ENCODE measurements at places on chromosomes 13 and 19. TPM values are rescaled to one million over a fixed set of nuclear protein-coding genes. Genes with fewer than 3 reads are reported as not detected.

- peak overlapping the region; percentile 88 for H3K27ac ChIP-seq
- peaks cover 8% of the 10 kb centered on the region for H3K27me3 ChIP-seq
- DNase-seq, result no peak
- peaks cover 5% of the 10 kb centered on the region for H3K36me3 ChIP-seq
Observed at GRCh38 chr13:51804295-51805172, 571 bp upstream of the DHRS12 start.

DNA sequence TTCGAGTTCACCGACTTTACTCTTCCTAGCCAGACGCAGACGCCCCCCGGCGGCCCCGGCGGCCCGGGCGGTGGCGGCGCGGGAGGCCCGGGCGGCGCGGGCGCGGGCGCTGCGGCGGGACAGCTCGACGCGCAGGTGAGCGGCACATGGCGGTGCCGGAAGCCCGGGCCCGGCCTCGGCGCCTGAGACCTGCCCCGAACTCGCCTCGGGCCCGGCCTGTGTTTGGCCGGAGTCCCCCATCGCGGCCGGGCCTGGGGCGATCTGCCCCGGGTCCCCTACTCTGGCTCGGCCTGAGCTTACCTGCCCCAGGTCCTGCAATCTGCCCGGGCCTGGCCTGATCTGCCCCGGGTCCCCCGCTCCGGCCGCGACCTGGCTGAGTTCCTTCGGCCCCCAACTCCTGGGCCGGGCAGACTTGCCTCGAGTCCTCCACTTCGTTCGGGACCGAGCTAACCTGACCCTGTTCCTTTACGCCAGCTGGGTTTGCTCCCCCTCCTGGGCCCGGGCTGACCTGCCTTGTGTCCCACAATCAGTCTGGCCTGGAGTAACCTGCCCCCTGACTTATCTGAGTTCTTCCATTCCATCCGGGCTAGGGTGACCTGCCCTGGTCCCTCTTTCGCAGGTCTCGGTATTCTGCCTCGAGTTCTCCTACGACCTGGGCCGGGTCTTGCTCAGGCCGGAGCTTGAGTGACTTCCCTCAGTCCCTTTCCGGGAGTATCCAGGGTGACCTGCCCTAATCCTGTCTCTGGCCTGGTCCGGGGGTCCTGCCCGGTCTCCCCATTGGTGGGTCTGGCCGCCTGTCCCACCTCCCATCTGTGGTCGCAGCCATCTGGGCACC, 764 bp downstream of the UPF1 start:
- peaks cover 2% of the 10 kb centered on the region for H3K27me3 ChIP-seq
- peak; percentile 37 for DNase-seq
- H3K36me3 ChIP-seq, result peaks cover 13% of the 10 kb centered on the region

The ZNF443 gene
- total RNA-seq, result 7.3 TPM

GRCh38 chr13:37640499-37640898, 41.9 kb upstream of the POSTN start:
- H3K27me3 ChIP-seq, result peaks cover 3% of the 10 kb centered on the region
- H3K4me1 ChIP-seq, result peaks cover 4% of the 10 kb centered on the region
- H3K4me3 ChIP-seq, result no peak overlapping the region
- peak; percentile 14 for DNase-seq

The ZNF439 gene
- 0.18 TPM for total RNA-seq

The OR7D2 gene
- total RNA-seq, result not detected

DNA sequence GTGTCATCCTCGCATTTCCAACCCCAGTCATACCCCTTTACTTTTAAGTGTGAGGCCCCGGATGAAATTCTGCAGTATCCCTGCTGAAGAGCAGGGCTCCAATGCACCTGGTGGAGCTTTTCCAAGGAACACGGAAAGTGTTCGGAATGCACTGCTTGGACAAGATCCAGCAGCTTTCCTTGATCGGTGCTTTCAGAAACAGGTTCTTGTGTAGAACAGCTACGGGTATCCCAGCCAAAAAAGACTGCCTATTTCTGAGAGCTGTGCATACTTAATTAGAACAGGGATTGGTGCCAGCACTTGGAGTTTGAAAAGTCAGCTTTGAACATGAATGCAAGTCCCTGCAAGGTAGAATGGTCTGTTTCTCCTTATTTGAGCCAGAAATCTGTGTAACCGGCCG, 87.2 kb upstream of the C1QTNF9B start:
- H3K4me1 ChIP-seq, result peaks cover 3% of the 10 kb centered on the region
- H3K36me3 ChIP-seq, result no peaks in the 10 kb centered on the region
- H3K4me3 ChIP-seq, result no peak overlapping the region
- DNase-seq, result no peak
- H3K27me3 ChIP-seq, result peaks cover 6% of the 10 kb centered on the region
- H3K27ac ChIP-seq, result no peak overlapping the region

- H3K27ac ChIP-seq, result peak overlapping the region; percentile 96
- H3K4me3 ChIP-seq, result peak overlapping the region; percentile 100
- no peaks in the 10 kb centered on the region for H3K36me3 ChIP-seq
- peaks cover 5% of the 10 kb centered on the region for H3K4me1 ChIP-seq
- H3K27me3 ChIP-seq, result peaks cover 13% of the 10 kb centered on the region
Observed at GRCh38 chr19:5903056-5903623, 450 bp downstream of the NDUFA11 start.

- no peak overlapping the region for H3K27ac ChIP-seq
- DNase-seq, result no peak
- no peak overlapping the region for H3K4me3 ChIP-seq
- peaks cover 2% of the 10 kb centered on the region for H3K4me1 ChIP-seq
- H3K27me3 ChIP-seq, result peaks cover 2% of the 10 kb centered on the region
Observed at GRCh38 chr13:75417656-75418055, 64.3 kb downstream of the TBC1D4 start.

DNA sequence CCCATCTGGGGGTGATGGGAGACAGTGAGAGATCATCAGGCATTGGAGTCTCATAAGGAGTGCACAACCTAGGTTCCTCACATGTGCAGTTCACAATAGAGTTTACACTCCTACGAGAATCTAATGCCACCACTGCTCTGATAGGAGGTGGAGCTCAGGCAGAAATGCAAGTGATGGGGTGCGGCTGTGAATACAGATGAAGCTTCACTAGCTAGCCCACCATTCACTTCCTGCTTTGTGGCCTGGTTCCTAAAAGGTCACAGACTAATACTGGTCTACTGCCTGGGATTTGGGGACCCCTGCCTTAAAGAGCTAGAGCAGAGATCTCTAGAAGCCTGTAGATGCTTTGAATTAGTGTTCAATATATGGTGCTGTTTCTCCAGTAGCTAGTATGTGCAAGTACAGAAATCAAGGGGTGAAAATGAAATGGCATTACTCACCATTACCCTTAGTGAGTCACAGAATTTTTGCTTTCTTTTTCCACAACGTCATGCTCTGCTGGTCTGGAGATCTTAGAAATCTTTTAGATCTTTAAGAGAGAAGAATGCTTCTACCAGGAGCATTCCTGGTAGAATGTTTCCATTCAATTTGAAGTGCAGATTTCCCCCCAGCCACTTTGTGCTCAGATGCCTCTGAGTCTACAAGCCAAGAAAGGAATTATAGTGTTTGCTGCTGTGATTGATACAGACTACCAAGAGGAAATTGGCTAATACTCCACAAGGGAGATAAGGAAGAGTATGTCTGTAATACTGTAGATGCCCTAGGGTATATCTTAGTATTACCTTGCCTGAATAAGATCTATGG, 2301.2 kb downstream of the PCDH9 start:
- no peaks in the 10 kb centered on the region for H3K27me3 ChIP-seq
- no peak overlapping the region for H3K27ac ChIP-seq
- H3K4me3 ChIP-seq, result no peak overlapping the region
- H3K36me3 ChIP-seq, result no peaks in the 10 kb centered on the region
- DNase-seq, result no peak
- H3K4me1 ChIP-seq, result no peaks in the 10 kb centered on the region

DNA sequence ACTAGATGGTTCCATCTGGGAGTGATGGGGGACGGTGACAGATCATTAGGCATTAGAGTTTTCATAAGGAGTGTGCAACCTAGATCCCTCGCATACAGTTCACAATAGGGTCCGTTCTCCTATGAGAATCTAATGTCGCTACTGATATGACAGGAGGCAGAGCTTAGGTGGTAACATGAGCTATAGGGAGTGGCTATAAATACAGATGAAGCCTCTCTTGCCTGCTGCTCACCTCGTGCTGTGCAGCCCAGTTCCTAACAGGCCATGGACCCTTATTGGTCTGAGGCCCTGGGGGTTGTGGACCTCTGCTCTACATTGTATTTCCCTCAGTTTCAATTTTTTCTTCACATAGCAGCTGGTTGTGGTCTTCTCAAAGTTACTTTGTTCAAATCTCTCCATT, 56.5 kb downstream of the CDK8 start:
- no peak overlapping the region for H3K27ac ChIP-seq
- H3K36me3 ChIP-seq, result no peaks in the 10 kb centered on the region
- H3K4me3 ChIP-seq, result no peak overlapping the region
- H3K27me3 ChIP-seq, result no peaks in the 10 kb centered on the region
- DNase-seq, result no peak

GRCh38 chr13:97339019-97339987, 94.7 kb upstream of the RAP2A start:
- H3K4me1 ChIP-seq, result peaks cover 14% of the 10 kb centered on the region
- peaks cover 27% of the 10 kb centered on the region for H3K36me3 ChIP-seq
- DNase-seq, result no peak
- H3K4me3 ChIP-seq, result no peak overlapping the region

DNA sequence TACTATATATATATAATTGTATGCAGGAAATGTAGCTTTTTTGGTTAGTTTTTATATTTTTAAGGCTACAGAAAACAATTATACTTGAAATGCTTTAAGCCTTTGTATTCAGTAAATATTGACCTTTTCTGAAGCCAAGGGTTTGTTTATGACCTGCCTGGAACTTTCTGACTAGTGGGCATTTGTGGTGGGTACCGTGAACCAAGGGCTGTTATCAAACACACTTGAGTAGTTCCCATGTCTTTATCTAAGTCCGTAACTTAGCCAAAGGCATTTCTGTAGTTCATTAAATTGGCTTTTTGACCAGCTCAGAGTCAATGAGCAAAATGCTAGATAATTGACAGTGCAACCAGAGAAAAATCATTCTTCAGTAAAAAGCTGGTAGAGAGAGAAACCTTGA, 1444.2 kb upstream of the SLC10A2 start:
- no peak for DNase-seq
- no peaks in the 10 kb centered on the region for H3K27me3 ChIP-seq
- no peak overlapping the region for H3K27ac ChIP-seq
- H3K36me3 ChIP-seq, result no peaks in the 10 kb centered on the region
- H3K4me1 ChIP-seq, result no peaks in the 10 kb centered on the region

- H3K4me1 ChIP-seq, result peaks cover under 1% of the 10 kb centered on the region
- no peak overlapping the region for H3K4me3 ChIP-seq
- DNase-seq, result no peak
- peaks cover 3% of the 10 kb centered on the region for H3K36me3 ChIP-seq
Observed at GRCh38 chr19:33389421-33390100, 16.1 kb downstream of the CEBPG start.

DNA sequence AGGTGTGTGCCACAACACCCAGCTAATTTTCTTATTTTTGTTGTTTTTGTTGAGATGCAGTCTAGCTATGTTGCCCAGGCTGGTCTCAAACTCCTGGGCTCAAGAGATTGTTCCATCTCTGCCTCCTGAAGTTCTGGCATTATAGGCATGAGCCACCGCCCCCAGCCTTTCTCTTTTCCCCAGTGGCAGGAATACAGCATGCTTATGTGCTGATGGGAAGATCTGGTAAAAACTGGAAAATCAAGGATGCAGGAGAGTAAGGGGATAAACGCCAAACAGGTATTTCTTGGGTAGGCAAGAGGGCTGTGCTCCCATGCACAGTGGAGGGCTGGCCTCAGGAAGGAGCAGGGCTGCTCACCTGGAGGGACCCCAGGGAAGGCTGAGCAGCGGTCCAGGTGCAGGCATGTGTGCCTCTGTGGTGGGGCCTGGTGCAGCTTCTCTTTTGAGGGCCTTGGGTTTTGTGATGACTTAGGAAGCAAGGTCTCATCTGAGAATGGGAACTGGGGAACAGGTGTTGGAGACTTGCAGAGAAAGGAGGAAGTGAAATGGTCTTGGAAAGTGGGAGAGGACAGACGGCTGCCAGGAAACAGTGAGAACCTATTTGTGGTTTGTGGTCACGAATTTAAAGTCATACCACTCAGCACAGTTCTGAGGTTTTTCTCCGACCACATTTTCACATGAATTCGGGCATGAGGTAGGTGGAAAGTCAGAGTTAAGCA, 106.5 kb downstream of the TEX26 start:
- no peak overlapping the region for H3K4me3 ChIP-seq
- H3K36me3 ChIP-seq, result no peaks in the 10 kb centered on the region
- no peak for DNase-seq
- H3K27ac ChIP-seq, result no peak overlapping the region
- H3K4me1 ChIP-seq, result no peaks in the 10 kb centered on the region

- peaks cover under 1% of the 10 kb centered on the region for H3K27me3 ChIP-seq
- no peaks in the 10 kb centered on the region for H3K4me1 ChIP-seq
- H3K4me3 ChIP-seq, result no peak overlapping the region
- no peaks in the 10 kb centered on the region for H3K36me3 ChIP-seq
- no peak overlapping the region for H3K27ac ChIP-seq
- DNase-seq, result no peak
Observed at GRCh38 chr19:46586294-46586693, 14.8 kb upstream of the CALM3 start.

DNA sequence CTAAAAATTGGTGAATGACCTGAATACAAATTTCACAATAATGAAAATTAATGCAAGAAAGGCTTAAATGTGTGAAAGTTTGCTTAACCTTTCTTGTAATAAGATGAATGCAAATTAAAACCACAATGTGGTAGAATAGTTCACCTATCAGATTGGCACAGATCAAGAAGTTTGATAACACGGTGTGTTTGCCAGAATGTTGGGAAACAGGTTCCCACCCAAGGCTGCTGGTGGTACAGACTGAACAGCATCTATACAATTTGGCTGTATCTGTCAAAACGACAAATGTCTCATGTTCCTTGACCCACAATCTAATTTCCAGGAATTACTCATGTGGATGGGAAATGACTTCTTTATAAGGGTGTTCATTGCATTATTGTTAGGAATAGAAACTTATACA, 8.6 kb upstream of the IRS2 start:
- H3K4me3 ChIP-seq, result no peak overlapping the region
- H3K27me3 ChIP-seq, result peaks cover 2% of the 10 kb centered on the region
- no peaks in the 10 kb centered on the region for H3K36me3 ChIP-seq
- H3K27ac ChIP-seq, result no peak overlapping the region
- no peaks in the 10 kb centered on the region for H3K4me1 ChIP-seq

GRCh38 chr13:92122186-92122853, 723.9 kb downstream of the GPC5 start:
- no peak for DNase-seq
- no peaks in the 10 kb centered on the region for H3K36me3 ChIP-seq
- H3K27me3 ChIP-seq, result peaks cover 1% of the 10 kb centered on the region
- no peaks in the 10 kb centered on the region for H3K4me1 ChIP-seq
- H3K27ac ChIP-seq, result no peak overlapping the region
